NCI-H2227 treated with DMSO at 0.1 percent for 48 hours (cell line): ENCODE measurements at places on chromosomes 12 and 14.

DNA sequence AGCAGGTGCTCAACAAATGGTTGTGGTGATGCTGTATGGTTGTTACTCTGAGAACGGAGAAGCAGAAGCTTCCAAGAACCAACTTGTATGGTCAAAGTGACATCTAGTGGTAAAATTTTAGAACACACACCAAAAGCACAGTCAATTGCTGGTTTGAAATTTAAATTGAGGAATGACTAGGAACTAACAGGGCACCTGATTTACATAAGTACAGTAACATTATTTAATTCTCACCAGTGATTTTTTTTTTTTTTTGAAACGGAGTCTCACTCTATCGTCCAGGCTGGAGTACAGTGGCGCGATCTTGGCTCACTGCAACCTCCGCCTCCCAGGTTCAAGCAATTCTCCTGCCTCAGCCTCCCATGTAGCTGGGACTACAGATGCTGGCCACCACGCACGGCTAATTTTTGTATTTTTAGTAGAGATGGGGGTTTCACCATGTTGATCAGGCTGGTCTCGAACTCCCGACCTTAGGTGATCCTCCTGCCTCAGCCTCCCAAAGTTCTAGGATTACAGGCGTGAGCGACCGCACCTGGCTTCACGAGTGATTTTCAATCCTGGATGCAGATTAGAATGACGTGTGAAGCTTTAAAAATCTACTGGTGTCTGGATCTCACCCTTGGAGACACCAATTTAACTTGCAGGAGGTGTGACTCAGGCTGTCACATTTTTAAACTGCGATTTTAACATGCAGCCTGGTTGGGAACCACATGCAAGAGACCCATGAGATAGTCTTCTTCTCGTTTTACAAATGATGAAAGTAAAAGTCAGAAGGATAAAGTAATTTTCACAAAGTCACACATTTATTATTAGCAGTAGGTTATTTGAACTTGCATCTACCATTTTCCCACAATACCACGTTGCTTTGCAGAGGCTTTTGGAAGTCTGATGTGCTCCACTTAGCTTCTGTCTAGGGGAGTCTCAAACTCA is 14.1 kb upstream of the NUMB start:
- peak; percentile 72 for DNase-seq

DNA sequence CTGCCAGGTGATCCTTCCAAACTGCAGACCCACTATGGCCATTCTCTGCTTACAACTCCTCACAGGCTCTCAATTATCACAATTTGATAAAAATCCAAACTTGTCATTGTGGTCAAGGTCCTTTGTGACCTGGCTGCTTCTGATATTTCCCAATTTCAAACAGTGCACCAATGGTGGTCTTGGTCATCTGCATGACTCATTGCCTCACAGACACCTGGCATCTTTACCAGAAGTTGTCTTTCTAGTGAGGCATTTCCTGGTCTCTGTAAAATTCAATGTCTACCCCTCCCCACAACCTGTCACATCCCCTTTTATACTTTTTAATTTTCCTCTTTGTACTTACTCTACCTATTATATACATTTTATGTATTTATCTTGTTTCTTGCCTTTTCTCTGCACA is 17.8 kb upstream of the PAPOLA start:
- DNase-seq = no peak

- DNase-seq = no peak
Measured at GRCh38 chr12:77845831-77846230, 15.1 kb downstream of the NAV3 start.

DNA sequence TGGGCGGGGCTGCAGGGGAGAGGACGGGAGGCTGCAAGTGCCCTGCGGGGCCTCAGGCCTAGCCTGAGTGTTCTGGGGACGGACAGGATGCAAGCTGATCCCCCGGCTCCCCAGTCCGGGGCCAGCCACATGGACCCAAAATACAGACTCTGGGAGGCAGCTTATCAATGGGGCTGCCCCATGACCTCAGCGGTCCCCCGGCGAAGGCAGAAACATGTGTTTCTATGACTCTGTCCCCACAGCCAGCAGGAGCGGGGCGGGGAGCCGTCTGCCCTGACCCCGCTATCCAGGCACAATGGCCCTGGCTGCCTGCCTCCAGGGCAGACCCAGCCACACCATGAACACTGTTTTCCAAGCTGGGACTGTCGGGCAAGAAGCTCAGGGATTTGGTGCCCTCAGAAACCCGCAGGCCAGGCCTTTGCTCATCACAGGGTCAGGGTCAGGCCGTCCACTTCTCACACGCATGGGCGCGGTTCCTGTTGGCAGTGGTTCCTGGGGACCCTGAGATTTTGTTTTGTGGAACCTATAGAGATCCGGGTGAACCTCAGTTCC is 75.0 kb downstream of the RFLNA start:
- no peak for DNase-seq

DNA sequence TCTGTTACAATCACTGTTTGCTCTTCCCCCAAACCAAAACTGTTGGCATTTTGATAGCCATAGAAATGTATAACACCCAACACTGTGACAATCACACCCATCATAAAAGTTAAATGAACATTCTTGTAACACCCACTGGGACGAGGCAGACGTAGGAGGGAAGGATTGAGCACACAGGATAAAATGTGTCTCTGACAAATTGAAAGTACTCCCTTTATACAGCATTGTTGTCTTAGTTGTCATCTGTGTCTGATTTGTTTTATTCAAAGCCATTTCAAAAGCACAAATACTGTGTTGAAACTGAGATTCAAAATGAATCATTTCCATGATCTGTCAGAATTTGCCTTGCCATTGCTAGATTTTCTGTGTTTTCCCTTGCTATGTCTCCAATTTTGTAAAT is 436.3 kb downstream of the TMTC2 start:
- no peak for DNase-seq

DNA sequence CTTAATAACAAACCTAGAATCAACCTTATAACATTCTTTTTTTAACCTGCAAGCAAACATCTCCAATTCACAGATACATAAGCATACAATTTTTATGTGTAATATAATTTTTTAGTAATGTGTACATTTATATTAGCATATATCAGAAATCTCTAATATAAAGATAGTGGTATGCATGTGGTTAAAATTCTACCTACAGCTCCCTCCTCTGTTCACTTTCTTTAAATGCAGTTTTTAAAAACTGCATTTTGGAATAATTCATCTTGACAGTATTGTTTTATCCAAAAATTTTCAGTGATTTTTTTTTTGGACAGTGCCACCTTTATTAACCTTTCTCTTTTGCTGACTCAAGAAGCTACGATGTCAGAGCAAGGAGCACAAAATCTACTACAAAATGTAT is 13.2 kb upstream of the RXYLT1 start:
- DNase-seq = no peak

GRCh38 chr12:103827911-103828391 is 13.1 kb downstream of the NT5DC3 start:
- DNase-seq = no peak

GRCh38 chr14:99461411-99462085 is 19.1 kb downstream of the SETD3 start:
- DNase-seq = no peak

GRCh38 chr14:69696204-69696527 is 70.8 kb upstream of the SRSF5 start:
- peak; percentile 41 for DNase-seq

DNA sequence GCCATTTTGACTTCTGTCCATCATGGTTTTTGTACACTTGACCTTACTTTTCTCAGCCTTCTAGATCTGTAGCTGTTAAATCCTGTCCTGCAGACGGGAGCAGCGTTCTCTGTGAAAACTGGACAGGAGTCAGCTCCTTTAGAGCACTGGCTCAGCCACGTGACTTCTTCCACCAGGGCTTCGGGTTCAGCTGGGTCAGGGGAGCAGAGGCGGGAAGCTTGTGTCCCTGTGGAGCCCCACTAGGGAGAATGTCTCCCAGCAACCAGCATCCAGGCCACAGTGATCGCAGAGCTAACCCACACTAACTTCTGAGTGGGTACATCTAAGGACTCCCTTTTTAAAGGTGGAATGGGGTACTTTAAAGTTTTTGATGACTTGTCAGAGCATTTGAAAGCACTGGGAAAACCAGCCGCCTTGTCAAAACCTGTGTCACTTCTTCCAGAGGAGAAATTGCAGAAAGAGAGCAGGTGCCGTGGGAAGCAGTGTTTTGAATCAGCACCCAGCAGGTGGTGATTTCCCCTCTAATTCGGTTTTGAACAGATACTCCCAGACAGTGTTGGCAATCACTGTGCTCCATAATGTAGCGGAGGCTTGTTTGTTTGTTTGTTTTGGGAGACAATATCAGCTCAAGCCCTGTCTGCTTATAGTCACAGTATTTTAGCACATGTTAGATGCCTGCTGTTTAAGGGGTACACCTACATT is 17.9 kb downstream of the DERA start:
- DNase-seq = peak; percentile 3

- no peak for DNase-seq
Measured at GRCh38 chr12:18066666-18067065, 23.3 kb downstream of the RERGL start.

- DNase-seq = no peak
Measured at GRCh38 chr14:62118461-62118860, 356.2 kb downstream of the SNAPC1 start.
